ENCODE measurements at places on chromosomes 2 and 18.
A peak's percentile ranks its signal among the peaks of the same experiment; 100 is the strongest.

DNA sequence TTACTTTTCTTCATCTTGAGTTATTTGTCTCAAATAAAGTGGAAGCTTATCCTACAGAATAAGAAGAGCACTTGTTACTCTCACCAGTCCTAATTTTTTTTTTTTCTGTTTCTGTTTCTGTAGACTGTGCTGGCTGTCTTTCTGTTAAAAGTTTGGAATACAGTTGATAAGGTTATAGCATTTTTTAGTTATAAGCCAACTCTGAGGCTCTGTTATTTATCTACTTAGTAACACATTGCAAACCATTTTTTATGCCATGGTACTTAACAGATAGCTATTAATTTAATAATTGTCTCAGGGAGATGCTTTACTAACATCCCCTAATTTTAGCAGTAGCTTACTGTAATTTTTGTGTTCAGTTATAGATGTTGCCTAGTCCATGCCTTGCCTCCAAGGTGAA, 37.9 kb downstream of the CREB1 start:
- no peak for DNase-seq

DNA sequence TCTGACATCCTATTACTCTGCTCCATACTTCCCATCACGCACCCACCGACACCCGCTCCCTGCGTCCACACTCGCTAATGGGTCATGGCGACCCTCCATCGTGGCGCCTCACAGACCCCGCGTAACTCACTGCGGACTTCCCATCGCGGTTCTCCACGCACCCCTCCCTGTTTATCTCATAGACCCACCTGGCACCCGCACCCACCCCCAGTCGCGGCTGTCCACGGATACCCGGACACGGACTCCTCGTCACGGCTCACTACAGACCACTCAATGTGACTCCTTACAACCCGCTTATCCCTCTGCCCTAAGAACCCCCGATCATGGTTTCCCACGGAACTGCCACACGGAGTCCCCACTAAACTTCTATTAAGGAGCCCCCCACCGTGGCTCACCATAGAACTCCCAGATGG, 458 bp downstream of the CXXC1 start:
- no peak for DNase-seq

- no peak for DNase-seq
Measured at GRCh38 chr2:239423551-239423950, 22.7 kb upstream of the HDAC4 start.

GRCh38 chr2:217738061-217738460, 264.7 kb downstream of the TNS1 start:
- no peak for DNase-seq

DNA sequence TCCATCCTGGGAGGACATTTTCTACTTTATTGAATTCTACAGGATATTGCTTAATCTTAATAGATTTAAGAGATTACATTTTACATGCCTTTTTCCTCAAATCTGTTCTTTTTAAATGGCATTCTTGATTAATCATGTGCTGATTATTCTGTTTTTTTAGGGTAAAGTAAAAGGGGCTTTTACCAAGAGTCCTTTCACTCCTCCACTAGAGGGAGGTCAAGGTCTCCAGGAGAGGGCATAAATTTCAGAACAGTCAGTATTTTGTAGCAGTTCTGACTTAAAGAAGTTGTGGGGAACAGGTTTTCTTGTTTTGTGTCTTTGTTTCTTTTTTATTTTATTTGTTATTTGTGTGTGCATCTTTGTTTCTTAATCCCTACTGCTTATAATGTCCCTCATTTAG, 25.4 kb downstream of the WDR75 start:
- no peak for DNase-seq

- DNase-seq, result peak; percentile 53
Measured at GRCh38 chr18:68660354-68661183, 54.3 kb downstream of the TMX3 start.

GRCh38 chr2:216107760-216108159, 1.4 kb upstream of the XRCC5 start:
- no peak for DNase-seq

Data from NCI-H1694 treated with DMSO at 0.1 percent for 48 hours (cell line).